ENCODE measurements at places on chromosomes 12 and 14.

- DNase-seq = no peak
Measured at GRCh38 chr14:101834800-101835547, 73.5 kb downstream of the PPP2R5C start.

DNA sequence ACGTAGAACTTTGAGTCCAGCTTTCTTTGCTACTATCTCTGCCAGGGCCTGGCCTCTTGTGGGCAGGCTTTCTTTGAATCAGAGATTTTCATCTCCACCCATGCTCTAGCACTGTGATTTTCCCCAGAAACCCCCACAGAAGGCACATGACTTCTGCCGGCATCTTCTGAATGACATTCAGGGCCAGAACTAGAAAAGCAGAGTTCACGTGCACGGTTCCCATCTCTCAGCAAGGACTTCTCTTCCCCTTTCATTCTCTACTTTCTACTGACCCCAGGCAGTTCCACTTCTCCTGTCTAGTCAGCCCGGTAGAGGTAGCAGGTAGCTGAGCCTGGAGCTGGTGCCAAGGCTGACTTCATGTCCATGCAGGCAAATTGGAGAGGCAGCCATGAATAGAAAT, 26.9 kb downstream of the BATF start:
- no peak for DNase-seq

DNA sequence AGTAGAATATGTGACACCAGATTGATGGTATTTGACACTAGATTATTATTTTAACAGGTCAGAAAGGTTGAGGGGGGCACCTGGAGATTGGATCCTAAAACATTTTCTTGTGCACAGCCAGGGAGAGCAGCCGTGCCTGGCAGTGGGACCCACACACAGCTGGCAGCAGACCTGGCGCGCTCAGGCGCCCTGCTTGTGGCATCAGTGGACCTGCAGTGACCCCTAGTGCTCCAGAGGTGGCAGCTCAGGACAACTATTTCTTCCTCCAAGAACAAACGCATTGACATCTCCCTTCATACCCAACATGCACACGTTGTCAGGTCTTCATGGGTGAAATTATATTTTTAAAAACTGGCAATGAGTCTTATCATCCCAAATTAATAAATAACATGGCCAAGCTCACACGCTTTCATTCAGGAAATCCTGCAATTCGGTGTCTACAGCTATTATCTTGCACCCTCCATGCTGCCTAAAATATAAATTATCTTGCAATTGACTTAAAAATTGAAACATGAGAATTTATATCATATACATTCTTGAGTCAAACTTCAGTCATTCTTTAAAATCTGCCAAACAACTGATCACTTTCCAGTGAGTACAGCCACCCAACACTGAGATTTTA, 7.7 kb upstream of the TMEM132D start:
- DNase-seq = peak; percentile 51

- peak; percentile 7 for DNase-seq
Measured at GRCh38 chr12:99605-100004, 33.0 kb downstream of the IQSEC3 start.

GRCh38 chr12:467591-467990, 7.9 kb downstream of the B4GALNT3 start:
- no peak for DNase-seq

DNA sequence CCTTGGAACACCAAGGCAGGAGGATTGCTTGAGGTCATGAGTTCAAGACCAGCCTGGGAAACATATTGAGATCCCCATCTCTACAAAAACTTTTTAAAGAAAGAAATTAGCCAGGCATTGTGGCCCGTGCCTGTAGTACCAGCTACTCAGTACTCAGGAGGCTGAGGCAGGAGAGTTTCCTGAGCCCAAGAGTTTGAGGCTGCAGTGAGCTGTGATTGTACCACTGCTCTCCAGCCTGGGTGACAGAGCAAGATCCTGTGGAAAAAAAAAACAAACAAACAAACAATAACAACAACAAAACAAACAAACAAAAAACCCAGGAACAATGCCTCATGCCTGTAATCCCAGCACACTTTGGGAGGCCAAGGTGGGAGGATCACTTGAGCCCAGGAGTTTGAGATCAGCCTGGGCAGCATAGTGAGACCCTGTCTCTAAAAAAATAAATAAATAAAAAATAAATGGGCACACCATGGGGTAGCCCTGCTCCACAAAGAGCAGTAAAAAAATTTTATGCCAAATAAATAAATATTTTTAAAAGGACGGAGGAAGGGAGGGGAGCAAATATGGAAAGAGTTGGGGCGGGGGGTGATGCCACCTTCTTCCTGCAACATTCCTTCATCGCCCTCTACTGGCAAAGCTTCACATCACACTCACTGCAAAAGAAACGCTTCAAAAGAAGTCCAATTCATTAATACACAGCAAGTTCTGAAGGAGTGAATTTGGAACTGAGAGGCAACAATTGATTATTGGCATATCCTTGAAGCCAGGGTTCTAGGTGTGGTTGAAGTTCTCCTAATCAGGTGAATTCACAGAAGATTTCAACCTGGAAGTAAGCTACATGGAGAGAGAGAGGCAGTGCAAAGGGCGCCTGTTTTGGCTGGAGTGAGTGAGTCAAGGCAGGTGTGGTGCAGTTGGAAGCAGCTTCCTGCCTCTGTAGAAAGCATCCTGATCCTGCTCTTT, 8.8 kb upstream of the GNPTAB start:
- peak; percentile 50 for DNase-seq

- peak; percentile 71 for DNase-seq
Measured at GRCh38 chr12:50220363-50220995, 53.3 kb upstream of the CERS5 start.

DNA sequence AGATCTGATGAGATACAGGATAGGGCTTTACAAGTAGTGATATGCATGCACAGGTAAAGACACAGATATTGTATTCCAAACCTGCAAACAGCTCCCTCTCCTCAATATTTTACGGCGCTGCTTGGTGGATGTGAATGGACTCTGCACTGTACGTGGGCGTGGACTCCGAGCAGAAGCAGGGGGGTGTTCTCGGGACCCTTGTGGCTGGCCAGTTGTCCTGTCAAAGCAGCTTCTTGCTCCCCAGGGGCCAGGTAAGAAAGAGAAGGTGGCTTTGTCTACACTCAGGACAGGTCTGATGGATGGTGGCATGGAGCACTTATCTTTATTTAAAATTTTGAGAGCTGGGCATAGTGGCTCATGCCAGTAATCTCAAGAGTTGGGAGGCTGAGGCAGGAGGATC, 29.5 kb upstream of the CLMN start:
- no peak for DNase-seq

GRCh38 chr12:128476266-128476665, 209.3 kb downstream of the TMEM132C start:
- no peak for DNase-seq

DNA sequence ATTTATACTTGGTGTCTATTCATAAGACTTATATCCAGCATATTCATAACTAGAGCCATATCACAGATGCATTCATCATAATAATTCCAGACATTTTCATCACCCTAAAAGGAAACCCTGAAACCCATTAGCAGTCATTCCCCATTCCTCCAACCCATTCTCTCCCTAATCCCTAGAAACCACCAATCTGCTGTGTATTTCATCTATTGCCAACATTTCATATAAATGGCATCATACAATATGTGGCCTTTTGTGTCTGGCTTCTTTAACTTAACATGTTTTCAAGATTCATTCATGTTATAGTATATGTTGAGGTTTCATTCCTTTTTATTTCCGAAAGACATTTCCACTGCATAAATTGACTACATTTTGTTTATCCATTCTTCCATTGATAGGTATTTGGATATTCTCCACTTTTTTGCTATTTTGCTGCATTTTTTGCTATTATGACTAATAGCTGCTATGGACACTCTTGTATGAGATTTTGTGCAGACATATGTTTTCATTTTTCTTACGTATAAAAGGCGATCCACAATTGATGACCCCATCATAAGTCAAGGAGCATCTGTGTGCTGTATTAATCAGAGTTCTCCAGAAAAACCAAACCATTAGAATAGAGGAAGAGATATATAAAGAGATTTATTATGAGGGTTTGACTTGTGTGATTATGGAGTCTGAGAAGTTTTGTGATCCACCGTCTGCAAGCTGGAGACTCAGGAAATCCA, 5.1 kb upstream of the OAS2 start:
- DNase-seq = peak; percentile 52

GRCh38 chr12:125070112-125070511, 4.9 kb downstream of the AACS start:
- no peak for DNase-seq

DNA sequence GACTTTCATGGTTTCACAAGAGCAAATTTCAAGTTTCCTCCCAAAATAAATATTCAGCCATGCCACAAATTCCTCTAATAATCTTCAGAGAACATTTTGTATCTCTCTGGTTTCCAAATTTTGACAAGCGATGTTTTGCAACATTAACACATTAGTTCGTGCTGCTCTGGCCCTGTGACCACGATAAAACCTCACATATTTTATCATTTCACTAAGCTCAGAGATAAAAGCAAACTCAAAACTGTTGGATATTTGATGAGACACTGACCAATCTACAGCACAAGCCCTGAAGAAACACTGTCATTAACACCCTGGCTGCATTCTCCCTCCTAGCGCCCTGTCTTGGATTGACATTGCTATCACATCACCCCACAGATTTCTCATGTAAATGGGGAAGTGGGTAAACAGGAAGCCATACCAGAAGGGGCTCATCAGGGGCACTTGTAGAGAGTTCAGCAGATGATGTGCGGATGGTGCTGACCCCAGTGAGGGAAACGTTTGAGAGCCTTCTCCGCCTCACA, 264.3 kb downstream of the PRKD1 start:
- DNase-seq = no peak

DNA sequence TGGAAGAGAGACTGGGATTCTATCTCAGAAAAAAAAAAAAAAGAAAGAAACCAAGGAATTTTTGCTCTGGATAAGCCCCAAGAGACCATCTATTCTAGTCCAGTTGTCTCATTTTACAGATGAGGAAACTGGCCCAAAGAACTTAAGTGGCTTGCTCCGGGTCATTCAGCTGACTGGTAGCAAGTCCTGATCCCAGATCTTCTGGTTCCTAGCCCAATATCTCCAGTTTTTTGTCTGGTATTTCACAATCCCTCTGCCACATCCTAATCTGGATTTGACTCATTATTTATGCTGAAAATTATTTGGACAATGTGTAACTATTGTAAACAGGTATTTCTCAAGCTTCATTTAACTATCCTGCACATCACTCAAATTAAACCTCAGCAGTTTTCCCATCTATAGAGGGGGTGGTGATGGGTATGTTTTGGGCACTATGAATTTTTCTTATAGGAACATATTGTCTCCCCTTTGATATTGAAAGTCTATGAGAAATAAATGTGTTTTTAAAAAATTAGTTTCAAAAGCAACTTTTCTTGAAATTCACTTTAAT, 43.4 kb downstream of the PPP2R5E start:
- peak; percentile 22 for DNase-seq
